ENCODE measurements at places on chromosomes 2 and 18.

DNA sequence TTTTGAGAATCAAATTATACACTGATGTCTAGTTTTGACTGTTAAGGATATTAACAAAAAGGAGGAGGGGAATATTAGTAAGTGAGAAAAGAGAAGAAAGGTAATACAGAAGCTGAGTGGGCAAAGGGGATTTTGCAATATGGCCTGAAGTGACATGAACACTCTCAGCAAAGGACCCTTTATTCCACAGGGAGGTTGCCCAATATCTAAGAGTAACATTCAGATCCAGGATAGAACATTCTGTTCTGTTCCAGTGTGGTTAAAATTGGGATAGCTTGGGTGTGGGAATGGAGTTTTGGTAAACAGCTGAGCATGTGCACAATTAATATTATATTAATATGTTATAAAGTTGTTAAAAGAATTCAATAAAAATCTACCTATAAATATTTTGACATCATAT is 120.1 kb downstream of the ZNF385B start:
- no peak for DNase-seq

- no peak for DNase-seq
These were observed 109.6 kb upstream of the EML6 start for GRCh38 chr2:54613794-54614257.

GRCh38 chr2:236642584-236643291 is 73.1 kb downstream of the ACKR3 start:
- DNase-seq = no peak

- DNase-seq = no peak
These were observed 261.7 kb upstream of the TNP1 start for GRCh38 chr2:217121565-217121964.

DNA sequence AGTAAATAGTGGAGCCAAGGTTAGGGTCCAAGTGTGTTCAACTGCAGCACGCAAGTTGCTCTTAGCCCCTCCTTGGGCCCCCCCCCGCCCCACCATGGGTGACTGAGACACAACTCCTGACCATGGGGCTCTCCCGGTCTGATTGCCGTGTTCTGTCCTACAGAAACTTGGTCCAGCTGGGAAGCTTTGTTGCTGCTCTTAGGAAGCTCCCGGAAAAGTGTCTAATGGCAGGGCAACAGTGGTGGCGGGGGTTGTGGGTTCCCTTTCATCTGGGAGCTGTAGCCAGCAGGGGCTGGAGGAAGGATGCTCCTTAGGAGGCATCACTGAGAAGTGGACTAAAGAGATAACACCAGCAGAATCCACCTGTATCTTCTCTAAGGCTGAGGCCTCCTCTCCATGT is 111.1 kb downstream of the CYP26B1 start:
- DNase-seq = no peak

DNA sequence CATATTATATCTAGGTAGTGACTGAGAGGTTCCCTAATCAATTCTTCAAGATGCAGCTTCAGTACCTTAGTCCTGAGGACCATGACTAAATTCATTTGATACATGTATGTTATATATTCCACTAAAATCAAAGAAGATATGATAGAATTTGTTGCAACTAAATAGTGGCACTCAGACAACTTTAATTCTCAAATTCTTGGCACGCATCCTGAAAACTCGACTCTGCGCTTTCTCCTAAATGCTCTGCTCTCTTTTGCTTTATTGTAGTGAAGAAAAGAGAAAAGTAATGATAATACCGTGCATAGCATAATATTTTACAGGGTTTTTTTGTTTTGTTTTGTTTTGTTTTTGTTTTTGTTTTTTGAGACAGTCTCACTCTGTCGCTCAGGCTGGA is 475.3 kb downstream of the ARHGAP15 start:
- no peak for DNase-seq

- DNase-seq = no peak
These were observed 5.3 kb downstream of the SAG start for GRCh38 chr2:233312874-233313273.

DNA sequence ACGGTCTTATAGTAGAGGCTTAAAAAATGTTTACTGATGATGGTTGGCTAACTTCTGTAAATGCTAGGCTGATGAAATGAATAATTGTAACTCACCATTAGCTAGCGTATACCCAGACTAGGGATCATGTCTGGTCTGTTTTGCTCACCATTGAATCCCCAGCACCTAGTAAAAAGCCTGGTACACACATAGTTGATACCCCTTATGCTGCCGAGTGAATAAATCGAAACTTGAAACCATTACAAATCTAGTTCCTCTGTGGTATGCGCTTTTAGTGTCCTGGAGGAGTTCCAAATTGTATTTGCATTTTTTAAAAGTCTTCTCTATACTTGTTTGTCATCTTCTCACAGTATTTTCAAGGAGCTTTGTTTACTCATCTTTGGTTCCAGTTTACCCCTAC is 1.3 kb downstream of the TAF1B start:
- no peak for DNase-seq

DNA sequence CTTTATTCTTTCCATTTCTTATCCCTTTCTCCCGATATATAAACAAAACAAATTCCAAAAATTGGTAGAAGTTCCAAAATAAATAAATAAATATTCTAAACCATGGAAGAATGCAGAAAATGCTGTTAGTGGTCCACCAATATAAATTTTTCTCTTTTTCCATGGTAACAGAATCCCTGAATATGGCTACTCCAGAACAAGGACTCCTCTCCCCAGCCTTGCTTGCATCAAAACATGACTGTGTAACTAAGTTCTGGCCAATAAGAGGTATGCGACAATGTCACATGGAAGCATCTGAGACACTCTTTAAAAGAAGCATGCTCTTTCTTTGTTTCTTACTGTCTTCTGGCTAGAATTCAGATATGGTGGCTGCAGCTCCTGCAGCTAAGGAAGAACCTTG is 325.1 kb upstream of the TANK start:
- DNase-seq = no peak

- DNase-seq = no peak
These were observed 30.9 kb upstream of the IER3IP1 start for GRCh38 chr18:47206945-47207637.

DNA sequence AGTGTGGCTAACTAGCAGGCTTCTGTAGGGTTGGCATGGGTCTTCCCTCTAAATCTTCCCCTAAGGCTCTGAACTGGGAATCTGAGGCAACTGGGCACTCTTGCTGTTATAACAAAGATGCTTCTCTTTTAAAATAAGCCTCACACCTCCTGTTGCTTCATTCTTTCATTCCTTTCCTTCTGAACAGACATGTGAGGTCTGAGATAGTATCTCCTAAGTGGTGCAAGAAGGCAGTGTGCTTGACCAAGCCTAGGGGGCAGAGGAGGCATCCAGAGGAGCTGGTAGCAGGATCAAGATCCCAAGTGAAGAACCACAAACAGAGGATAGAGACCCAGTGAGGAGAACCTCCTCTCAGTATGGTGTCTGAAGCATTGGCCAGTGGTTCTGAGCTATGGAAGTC is 90.9 kb downstream of the TTC27 start:
- DNase-seq = no peak

- DNase-seq = no peak
These were observed 1.5 kb downstream of the RHOB start for GRCh38 chr2:20448246-20448976.

DNA sequence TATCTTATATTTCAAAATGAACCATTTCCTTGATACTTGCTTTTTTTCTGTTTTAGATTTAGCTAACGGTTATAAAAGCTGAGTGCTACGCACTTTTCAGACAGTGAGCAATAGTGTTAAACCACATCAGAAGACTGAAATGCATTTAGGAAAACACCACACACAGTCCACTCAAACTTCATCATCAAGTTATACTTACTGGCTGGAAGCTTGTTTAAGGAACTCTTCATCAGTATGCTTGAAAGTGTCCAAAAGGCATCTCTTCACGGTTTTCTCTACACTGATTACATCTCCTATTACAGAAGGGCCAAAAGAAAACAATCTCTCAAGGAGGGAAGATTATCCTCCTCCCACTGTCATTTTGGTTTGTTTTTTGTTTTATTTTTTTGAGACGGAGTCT is 19.7 kb downstream of the ILKAP start:
- DNase-seq = no peak

DNA sequence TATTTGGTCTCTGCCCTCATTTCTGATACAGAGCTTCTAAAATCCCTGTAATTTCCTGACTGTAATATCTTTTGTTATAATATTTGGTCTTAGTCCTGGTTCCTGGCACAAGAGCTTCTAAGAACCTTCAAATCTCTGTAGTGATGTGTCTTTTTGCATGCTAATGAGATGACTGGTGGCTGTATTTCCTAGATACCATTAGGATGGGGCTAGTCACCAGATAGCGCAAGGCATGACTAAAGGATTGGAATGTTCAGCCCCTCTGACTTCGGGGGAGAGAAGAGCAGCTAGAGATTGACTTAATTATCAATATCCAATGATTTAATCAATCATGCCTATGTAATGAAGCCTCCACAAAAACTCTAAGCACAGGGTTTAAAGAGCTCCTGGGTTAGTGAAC is 620.8 kb upstream of the ACVR2A start:
- DNase-seq = no peak

- no peak for DNase-seq
These were observed 214.9 kb downstream of the MGAT5 start for GRCh38 chr2:134468776-134469175.

DNA sequence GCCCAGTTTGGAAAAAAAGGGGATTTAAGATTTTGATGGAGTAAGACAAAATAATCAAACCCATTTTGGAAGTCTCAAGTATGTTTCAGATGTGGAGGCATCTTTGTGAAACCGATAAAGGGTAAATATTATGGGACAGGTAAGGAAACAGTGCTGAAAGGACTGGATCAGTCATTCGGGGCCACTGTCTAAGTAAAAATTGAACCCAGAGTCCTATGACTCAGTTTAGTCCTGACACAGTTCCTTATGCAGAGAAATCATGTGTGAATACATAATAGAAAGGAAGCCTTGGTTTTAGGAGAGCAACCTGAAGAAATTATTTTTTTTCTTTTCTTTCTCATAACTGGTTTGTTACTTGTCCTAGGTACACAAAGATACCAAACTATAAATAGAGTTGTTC is 15.4 kb upstream of the ZEB2 start:
- DNase-seq = no peak

DNA sequence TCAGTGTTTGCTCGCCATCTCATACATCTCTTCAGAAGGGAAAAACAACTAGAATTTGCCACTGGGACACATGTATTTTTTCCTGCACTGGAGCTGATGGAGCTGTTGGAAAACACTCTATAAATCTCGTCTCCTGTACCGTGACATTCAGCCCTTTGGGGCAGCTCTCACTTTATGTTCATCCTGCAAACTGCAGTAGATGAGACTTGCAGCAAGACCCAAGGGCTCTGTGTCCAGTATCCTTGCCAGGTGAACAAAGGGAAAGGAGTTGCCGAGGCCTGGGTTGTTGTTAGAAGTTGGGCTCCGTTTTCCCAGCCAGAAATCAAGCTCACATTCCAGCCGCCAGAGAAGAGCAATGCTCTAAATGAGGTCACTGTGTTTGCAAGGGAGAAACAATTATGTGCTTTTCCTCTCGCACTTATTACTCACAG is 285.1 kb downstream of the SLC4A3 start:
- DNase-seq = no peak

GRCh38 chr2:215149894-215150293 is 11.5 kb upstream of the ABCA12 start:
- DNase-seq = no peak

- DNase-seq = no peak
These were observed 77.1 kb upstream of the NARS1 start for GRCh38 chr18:57698571-57699276.

- no peak for DNase-seq
These were observed 62.5 kb upstream of the RAB27B start for GRCh38 chr18:54765636-54766375.

DNA sequence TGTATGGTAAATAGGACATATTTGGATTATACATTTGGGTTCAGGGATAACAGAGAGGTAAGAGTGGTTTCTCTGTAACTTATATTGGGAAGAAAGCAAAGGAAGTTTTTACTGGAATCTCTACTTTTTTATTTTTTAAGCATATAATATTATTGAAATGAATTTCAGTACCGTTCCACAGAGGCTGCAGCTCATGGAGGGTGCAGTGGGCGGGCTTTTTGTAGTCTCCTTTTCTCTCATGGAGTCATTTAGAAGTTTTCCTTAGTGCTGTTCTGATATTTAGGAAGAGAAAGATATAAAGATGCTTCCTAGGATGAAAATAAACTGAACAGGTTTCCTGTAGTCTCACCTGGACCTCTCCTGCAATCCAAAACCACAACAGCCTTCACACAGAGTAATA is 1153.3 kb upstream of the TMEFF2 start:
- no peak for DNase-seq

DNA sequence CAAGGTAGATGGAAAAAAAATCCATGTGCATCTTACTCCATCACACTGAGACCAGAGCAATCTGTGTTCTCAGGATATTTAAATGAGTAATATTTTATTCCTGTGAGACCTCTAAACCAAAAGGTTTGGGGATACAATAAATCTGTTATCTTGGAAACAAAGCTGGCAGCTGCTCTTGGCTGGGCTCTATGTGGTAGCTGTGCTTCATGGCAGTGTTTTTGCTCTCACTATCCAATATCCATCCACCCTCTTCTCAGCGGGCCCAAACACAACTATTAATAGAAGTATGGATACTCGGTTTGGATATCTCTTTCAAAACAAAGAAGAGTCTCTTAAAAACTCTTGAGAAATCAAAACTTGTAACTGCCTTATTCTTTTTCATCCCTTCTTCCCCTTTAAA is 244.9 kb upstream of the RAB12 start:
- no peak for DNase-seq

DNA sequence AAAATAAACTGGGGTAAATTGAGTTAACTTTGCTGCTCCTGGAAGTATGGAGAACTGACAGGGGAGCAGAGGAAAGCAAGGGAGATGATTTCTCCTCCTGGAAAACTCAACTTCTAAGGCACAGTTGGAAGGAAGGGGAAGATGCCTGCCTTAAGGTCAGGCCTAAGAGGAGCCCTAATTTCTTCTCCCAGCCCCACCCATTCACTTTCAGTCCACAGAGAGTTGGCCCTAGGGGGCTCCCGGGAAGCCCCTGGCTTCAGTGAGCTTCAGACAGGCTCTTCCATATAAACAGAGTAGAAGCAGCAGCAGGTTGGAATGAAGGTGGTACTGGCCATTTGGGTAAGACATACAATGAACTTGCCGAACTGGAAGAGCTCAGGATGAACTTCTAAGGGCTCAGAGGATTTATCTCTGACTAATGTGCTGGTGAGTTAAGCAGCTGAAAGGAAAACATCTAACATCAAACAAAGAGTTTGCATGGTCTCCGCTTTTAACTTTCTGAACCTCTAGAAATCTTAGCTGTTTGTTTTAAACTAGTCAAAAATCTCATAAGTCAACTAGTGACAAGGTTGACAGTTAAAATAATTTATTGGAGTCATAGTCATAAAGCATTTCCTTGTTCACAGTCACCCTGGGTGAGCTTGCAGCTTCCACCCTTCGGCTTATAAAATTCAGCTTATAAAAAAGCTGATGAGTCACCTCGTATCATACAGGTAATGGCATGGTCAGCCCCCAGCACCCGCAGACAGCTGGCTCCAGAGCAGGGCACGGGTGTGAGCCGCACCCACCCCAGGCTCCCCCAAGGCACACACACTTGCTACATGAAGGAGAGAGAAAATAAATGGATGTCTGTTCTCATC is 9.8 kb downstream of the MALL start:
- no peak for DNase-seq

All from stimulated activated CD8-positive, alpha-beta memory T cell treated with anti-CD3 and anti-CD28 coated beads, Interleukin-2, amount 100 ng/mL, for 48 hours (primary cell).